ENCODE measurements at places on chromosomes 7 and 10.

DNA sequence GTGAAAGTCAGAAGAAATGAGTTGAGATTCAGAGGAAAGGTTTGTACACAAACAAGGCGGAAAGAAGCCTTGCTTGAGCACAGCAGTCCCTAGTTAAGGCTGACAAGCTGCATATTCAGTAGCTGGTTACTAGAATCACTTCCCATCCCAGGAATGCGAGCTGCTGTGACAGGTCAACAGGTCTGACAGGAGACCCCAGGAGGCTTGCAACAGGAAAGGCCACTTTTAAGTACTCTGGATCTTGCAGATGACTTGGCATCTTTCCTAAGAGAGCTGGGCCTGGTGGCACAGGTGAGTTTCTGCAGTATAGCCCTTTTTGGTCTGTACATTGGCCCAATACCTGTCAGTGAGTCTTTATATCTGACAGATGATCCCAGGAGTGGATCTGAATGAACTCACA, 35.7 kb upstream of the UNC5B start:
- no peak for DNase-seq

DNA sequence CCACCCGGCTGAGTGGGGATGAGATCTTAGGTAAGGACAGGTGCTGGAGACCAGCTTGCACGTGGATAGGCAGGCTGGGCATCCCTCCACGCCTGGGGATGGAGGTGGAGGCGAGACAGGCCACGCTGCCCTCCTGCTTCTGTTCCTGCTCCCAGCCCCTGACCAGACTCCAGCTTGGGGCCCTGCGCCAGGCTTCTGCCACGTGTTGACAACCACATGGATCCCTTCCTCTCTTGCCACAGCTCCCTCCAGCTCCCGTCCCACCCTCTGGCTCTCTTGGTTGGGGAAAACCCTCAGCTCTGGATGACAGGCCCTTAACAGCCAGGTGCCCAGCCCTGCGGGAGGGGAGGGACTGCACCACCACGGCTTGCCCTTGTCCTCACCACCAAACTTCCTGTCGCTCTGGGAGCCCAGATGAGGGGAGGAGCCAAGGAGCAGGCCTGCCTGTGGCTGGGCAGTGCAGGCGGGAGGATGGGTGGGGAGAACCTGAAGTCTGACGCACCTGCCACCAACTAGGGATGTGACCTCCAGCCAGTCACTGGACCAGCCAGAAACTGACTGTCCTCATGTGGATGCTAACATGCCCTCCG, 36.0 kb downstream of the KCNH2 start:
- peak; percentile 9 for DNase-seq

DNA sequence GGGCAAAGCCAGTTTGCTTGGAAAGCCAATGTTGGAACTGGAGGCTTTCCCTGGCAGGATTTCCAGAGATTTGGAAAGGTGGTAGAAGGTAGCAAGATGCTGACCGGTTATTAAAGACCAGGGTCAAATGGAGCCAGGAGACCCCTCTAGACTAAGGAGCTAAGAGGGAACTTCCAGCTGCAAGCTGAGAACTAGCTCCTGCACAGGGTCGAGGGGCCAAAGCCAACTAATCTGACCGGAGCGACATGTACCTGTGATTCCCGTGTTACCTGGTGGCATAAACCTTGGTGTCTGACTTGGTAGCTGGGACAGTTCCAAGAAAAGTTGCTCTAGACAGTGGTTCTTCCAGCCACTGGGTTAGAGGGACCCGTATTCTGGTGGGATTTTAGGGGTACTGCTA, 41.8 kb downstream of the SPDYE5 start:
- DNase-seq = no peak

DNA sequence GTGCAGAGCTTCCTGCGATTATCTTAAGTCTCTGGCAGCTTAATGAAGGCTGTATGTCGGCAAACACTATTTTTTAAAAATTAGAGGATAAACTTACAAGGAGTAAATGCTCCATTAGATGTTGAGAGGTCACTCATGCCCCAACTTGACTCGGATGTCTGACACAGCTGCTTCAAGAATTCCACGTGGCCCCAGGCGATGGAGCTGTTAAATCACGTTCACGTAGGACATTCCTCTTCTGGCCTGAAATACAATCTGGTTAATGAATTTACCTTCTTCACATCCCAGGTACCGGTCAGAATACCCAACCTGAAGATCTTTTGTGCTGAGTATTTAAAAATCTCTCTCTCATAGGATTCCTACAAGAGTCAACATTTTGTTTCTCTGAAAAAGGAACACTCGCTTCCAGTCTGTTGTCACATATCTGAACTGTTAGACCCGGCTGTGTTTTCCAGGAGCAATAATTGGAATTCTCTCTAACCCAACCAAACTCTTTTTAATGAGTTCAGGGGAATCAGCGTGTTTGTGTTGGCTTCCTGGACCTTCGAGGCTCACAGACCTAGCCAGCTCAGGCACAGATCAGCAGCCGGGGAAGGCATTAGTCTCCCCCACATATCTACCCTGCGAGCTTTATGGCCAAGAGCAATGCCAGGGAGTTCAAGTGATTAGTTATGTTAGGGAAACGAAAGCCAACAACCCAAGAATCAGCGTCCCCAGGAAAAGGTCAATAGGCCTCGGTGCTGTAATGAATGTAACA, 284.9 kb downstream of the FGFR2 start:
- no peak for DNase-seq

- no peak for DNase-seq
These were observed 73.4 kb upstream of the LAMB4 start for GRCh38 chr7:108203537-108203936.

- DNase-seq = no peak
These were observed 2.8 kb upstream of the DENND11 start for GRCh38 chr7:141704741-141705140.

- DNase-seq = no peak
These were observed 141.1 kb upstream of the WNT16 start for GRCh38 chr7:121187676-121188075.

- DNase-seq = peak; percentile 6
These were observed 18.9 kb upstream of the DNAJC1 start for GRCh38 chr10:22022257-22023032.

DNA sequence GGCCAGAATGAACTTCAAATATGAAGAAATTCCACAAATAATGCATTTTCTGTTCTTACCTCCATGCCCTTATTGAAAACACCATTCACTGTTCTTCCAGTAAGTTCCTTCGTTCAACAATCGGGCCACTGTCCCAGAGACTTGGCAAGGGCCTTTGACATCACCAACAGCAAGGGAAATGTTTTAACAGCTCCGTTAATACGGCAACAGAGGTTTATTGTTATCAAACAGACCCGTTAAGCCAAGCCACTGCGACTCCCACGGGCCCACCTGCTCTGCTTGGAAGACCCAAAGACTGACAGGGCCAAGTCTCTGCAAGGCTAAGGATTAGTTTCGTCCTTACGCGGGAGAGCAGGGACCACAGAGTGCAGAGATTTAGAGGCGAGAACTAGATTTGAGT, 43.4 kb upstream of the LYZL1 start:
- DNase-seq = no peak

Measured in stimulated activated CD8-positive, alpha-beta memory T cell treated with anti-CD3 and anti-CD28 coated beads, Interleukin-4, amount 100 ng/mL, for 1 hour (primary cell).